Ecto neural progenitor cell (in vitro differentiated cells): ENCODE measurements at places on chromosomes 1 and 21.

GRCh38 chr1:39087435-39087834, 61.3 kb downstream of the NDUFS5 start:
- no peak for DNase-seq

DNA sequence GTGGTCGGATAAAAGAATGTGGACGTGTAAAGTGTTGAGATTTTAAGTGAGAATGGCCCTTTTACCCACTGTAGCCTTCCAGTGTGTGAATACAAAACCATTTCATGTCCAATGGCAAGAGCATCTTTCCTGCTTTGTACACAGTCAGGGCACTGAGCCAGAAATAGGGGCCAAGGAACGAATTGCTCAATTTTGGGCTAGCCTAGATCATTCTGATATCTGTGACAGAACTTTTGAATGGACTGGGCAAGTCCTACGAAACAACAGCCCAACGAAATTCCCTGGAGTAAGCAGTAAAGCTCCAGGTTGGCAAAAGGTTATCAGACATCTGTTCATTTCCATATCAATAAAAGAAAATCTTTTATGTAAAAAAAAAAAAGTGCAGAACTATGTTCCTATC, 5.5 kb downstream of the KIF26B start:
- no peak for DNase-seq

- no peak for DNase-seq
Measured at GRCh38 chr1:13666317-13666716, 33.7 kb upstream of the PRDM2 start.

DNA sequence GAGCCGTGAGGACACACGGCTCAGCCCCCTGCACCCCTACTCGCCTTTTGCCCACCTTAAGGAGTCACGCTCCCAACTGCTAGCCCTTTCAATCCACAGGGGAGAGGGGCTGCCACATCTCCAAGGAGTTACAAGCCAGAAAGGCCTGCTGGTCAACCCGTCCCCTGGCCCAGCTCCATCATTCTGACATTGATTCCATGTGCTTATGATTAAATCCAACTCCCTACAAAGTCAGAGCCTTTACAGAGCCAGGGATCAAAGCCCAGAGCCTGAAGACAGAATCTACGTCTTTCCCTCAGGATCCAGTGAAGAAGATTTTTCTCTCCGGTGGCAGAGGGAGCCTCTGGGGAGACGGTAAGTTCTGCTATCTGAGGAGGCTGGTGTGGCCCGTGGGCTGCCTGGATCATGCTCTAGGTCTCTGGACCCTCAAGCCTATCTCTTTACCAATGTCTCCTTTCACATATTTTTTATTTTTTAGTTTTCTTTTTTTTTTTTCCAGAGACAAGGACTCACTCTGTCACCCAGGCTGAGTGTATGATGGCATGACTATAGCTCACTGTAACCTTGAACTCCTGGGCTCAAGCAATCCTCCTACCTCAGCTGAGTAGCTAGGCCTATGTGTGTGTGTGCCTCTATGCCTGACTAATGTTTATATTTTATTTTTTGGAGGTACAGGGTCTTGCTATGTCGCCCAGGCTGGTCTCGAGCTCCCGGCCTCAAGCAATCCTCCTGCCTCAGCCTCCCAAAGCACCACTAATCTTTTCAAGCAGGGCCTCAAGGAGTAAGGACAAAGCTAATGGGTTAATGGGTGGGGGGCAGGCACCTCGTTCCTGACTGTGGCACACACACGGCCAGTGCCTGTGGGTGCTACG, 61.3 kb downstream of the SLC66A1 start:
- DNase-seq = no peak

DNA sequence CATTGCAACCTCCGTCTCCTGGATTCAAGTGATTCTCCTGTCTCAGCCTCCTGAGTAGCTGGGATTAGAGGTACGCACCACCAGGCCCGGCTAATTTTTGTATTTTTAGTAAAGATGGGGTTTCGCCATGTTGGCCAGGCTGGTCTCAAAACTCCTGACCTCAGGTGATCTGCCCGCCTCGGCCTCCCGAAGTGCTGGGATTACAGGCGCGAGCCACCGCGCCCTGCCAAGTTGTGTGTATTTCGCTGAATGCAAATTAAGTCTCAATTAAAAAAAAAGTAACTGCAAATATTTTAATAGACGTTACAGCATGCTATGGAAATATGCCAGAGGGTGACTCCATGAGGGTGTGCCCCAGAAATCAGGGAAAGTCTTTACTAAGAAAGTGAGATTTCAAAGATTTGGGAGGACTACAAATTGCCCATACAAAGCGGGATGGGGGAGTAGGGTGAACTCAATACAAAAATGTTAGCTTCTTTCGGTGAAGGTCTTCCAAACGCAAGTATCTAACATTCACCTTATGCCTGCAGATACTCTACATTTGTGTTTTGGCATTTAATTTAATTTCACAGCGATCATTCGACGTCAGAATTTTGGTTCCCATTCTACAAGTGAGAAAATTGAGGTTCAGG, 85.6 kb downstream of the NKAIN1 start:
- DNase-seq = no peak

- no peak for DNase-seq
Measured at GRCh38 chr1:14689996-14690615, 91.6 kb downstream of the KAZN start.

DNA sequence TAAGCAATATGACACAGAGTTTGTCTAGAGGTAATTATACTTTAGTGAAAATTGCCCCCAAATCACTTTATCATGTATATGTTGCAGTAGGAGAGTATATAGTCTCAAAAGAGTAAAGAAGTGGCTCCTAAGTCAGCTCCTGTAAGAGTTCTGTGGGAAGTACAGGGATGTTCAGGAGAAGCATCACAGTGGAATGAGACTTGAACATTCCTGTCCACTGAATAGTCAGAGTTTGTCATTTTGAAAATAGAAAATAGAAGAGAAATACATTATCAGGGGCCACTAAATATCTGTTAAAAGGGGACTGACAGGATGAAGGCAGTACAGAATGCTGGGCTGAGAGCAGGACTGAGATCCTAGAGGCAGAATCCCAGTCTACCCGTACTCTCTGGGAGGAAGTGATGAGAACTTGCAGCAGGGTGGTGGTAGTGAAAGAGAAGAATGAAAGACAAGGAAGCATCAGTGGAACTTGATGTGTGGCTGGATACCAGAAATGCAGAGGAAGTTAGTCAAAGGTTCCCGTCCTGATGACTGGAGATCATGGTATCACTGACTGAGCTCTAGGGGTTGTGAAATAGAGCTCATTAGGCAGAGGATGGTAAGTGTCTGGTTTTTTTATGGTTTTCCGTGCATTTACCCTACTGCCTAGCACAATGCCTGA, 153.4 kb downstream of the FMN2 start:
- DNase-seq = no peak

DNA sequence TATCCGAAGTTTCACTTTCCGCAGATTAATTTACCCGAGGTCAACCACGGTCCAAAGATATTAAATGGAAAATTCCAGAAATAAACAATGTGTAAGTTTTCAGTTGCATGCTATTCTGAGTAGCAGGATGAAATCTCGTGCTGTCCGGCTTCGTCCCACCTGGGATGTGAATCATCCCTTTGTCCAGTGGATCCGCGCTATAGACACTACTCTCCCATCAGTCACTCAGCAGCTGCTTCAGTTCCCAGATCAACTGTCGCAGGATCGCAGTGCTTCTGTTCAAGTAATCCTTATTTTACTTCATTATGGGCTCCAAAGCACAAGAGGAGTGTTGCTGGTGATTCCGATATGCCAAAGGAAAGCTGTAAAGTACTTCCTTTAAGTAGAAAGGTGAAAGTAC, 8.3 kb upstream of the LRP8 start:
- DNase-seq = peak; percentile 26

DNA sequence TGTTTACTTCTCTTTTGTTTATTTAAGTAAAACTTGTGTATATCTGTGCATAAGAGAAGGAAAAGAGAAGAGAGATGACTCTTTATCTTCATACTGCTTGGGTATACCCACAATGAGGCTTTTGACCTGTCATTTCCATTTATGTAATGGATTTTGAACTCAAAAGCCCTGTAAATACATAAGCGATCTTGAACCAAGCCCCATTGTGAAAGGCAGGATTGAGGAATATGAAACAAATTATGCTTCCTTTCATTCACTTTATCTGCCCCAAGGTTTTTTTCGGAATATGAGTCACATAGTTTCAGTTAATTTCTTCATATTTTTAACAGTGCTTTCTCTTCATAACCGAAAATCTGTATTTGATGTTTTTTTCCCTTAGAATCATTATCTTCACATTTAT, 21.4 kb downstream of the CNST start:
- no peak for DNase-seq
